ENCODE measurements at places on chromosomes 6 and 20.

DNA sequence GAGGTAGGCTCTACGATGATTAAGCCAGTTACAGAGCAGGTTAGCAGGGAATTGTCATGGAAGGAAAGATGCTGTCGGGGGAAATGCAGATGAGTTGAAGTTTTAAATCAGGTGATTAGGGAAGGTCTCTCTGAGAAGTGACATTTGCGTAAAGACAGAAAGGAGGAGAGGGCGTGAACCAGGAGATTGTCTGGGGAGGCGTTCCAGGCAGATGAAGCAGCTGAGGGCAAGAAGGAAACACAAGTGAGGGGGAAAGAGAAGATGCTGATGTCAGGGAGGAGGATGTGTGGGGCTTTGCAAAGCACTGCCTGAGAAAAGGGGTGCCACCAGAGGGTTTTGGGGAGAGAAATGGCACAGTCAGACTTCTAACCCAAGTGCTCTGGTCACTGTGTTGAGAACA lies 2.5 kb upstream of the TMEM14B start:
- DNase-seq = no peak

DNA sequence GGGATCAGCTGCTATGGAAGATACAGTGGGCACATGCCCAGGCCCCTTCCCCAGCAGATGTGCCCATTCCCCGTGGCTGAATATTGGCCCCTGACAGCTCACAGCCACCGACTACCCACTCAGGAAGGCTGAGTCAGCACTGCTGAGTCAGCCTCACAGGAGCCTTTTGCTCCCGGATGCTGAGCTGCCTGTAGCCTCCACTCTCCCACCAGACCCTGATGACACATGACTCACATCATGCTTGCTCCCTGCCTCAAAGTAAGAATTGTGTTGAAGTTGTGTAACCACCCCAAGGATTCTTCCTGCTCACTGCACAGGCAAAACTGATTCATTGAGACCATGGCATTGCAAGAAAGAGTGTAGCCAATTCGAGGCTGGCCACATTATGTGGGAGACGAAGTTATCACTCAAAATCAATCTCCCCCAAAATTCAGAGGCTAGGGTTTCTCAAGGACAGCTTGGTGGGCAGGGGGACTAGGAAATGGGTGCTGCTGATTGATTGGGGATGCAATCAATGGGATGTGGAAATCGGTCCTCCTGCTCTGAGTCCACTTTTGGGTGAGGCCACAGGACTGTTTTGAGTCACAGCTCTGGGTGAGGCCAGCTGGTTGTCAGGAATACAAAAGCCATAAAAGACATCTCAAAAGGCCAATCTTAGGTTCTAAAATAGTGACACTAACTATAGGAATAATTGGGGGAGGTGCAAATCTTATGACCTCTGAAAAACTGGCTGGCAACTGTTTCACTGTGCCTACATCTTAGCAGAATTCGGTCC lies 556.6 kb upstream of the CDH4 start:
- DNase-seq = no peak

GRCh38 chr20:62624325-62624690 lies 18.0 kb upstream of the SLCO4A1 start:
- DNase-seq = peak; percentile 60

DNA sequence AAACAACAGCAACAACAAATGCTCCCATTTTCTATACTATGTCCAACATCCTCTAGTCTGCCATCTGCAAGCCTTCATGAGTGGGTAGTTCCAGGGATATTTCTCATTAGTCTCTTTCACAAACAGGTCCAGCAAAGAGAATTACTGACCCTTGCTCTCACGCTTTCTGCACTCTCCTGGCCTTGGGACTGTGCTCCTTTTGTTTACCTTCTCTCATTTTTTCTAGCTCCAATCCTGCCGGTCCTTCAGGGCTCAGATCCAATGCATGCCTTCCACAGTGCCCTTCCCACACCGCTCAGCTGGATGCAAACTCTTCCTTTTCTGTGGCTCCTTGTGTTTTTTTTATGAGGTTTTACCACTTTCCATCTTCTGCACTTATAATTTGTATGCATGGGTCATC lies 47.2 kb downstream of the ADTRP start:
- no peak for DNase-seq

GRCh38 chr6:124869416-124869815 lies 92.8 kb upstream of the RNF217 start:
- no peak for DNase-seq

GRCh38 chr6:42873313-42873712 lies 6.1 kb upstream of the RPL7L1 start:
- no peak for DNase-seq

GRCh38 chr6:13238017-13238416 lies 90.3 kb downstream of the TBC1D7 start:
- no peak for DNase-seq

DNA sequence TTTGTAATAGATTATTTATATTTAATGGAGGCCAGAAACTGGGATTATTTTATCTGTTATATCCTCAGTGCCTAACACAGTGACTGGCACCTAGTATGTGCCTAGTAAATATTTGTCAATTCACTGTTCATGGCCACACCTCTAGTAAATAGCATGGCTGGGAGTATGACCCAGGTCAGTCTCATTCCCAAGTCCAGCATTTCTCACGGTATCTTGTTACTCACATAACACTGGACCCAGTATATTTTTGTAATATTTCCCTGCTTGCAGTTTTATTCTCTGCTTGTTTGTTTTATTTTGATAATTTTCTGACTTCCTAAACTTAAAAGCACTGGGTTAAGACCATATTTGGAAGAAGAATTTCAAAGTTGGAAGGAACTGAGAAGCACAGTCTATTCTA lies 47.7 kb downstream of the CTNNBL1 start:
- DNase-seq = no peak

DNA sequence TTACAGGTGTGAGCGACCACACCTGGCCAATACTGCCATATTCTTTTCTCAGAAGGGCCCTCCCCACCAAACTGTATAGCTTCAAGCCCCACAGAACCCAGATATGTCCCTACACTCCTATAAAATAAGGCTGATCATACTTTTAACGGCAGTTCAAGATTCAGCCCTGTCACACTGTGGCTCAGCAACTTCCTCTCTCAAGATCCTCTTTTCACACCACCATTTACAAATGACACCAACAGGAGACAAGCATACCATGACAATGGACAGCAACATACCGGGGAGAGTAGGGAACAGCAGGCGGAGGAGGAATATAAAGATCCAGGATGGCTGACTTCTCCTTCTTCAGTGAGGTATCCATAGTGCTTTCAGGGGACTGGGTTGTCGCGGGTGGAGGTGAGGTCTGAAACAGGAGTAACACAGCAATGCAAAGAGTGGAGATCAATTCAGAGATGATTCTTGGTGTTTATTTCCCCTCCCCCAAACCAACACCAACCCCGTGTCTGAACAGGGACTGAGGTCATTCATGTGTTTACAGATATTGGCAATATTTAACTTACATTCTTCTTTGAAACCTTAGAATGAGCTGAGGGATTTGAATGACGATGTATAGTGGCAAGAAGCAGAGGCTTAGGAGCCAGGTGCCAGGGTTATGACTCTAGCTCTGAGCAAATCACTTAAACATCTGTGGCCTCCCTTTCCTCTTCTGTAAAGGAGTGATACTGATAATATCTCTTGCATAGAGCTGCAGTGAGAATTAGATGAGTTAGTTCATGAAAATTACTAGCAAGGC lies 57.6 kb upstream of the IPCEF1 start:
- peak; percentile 79 for DNase-seq

GRCh38 chr6:110448846-110449540 lies 27.4 kb downstream of the SLC22A16 start:
- DNase-seq = peak; percentile 19

DNA sequence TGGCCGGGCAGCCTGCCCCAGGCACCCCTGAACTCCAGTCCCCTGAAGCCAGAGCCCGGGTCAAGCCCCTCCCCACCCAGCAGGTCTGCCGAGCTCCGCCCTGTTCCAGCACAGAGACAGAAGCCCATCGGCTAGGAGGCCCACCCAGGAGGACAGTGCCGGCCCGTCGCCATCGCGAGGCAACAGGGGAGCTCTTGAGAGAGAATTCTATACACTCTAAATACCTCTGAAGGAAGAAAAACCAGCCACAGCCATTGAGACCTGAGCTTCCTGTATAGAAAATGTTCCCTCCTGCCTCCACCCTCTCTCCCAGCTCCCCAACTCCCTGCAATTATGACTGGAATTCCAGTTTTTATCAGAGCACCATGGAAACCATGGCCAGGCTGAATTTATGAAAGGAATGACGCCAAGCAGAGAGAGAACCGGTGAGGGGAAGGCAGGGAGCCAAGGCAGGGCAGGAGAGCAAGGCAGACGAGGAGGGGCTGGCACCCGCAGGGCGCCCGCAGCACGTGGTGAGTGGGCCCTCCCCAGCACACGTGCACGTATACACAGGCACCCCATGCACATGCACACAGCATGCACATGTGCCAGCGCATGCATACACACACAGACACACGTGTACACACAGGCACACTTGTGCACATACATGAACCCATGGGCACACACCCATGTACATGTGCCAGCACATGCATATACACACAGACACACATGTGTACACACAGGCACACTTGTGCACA lies 27.6 kb upstream of the MRGBP start:
- DNase-seq = no peak

GRCh38 chr6:22657352-22657980 lies 88.1 kb downstream of the HDGFL1 start:
- DNase-seq = no peak

- no peak for DNase-seq
These were observed 242.2 kb downstream of the CDH26 start for GRCh38 chr20:60200305-60200918.
